Smooth muscle cell of the brain vasculature (primary cell): ENCODE measurements at places on chromosomes 5 and 9.

DNA sequence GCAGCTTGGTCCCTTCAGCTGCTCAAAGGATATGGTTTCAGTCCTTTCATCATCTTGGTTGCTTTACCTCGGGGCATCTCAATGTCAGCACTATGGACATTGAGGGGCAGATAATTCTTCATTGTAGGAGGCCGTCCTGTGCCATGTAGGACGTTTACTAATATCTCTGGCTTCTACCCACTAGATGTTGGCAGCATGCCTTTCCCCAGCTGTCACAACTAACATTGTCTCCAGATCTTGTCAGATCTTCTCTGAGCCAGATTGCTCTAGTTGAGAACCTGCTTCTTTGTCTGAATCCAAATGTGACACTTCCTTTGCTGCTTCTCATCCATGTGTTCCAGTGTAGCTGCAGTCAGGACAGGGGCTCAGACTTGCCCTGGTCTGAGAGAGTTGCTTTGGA is 10.3 kb downstream of the PTPA start:
- no peak for DNase-seq

GRCh38 chr9:23321049-23321448 is 505.0 kb downstream of the ELAVL2 start:
- no peak for DNase-seq

GRCh38 chr5:111013011-111013410 is 58.5 kb upstream of the TSLP start:
- no peak for DNase-seq

DNA sequence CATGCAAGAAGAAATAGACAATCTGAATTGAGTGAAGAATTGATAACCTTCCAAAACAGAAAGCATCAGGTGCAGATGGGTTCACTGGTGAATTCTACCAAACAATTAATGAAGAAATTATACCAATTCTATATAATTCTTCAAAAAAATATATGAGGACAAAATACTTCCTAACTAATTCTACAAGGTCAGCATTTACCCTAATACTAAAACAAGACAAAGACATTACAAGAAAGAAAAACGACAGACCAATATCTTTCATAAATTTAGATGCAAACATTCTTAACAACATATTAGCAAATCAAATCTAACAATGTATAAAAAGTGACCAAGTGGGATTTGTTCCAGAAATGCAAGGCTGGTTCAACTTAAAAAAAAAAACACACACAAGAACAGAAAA is 183.9 kb downstream of the BARX1 start:
- DNase-seq: no peak

- no peak for DNase-seq
These were observed 2.2 kb downstream of the SARDH start for GRCh38 chr9:133735931-133736330.

- DNase-seq: no peak
These were observed 161.6 kb downstream of the COL23A1 start for GRCh38 chr5:178428341-178429155.

DNA sequence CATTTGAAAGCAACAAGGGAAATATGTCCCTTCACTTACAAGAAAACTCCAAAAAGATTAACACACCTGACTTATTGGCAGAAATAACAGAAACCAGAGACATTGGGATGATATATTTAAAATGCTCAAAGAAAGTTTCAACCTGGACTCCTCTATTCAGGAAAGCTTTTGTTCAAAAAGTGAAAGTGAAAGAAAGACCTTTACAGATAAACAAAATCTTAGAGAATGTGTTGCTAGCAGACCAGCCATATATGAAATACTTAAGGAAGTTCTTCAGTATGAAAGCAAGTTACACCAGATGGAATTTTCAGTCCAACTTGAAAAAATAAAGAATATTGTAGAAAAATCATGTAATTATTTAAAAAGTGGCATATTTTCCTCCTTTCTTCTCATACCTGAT is 1075.1 kb downstream of the NR2F1-AS1 start:
- no peak for DNase-seq

GRCh38 chr9:87515006-87515405 is 17.3 kb downstream of the DAPK1 start:
- no peak for DNase-seq

DNA sequence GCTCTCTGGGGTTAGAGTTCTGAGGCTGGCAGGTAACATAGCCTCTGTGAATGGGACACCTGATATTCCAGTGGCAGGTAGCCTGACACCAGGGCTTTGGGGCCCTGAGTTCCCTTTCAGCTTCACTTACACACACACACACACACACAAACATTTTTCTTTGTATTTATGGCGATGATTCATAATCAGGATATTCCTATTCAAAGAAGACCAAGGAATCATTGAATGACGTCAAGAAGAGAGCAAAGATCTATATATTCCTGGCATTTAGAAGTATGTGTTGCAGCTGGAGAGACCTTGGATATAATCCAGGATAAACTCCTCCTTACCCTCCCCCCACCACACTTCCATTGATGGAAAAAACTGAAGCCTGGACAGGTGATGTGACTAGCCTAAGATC is 7.9 kb upstream of the ENTREP1 start:
- DNase-seq: no peak

DNA sequence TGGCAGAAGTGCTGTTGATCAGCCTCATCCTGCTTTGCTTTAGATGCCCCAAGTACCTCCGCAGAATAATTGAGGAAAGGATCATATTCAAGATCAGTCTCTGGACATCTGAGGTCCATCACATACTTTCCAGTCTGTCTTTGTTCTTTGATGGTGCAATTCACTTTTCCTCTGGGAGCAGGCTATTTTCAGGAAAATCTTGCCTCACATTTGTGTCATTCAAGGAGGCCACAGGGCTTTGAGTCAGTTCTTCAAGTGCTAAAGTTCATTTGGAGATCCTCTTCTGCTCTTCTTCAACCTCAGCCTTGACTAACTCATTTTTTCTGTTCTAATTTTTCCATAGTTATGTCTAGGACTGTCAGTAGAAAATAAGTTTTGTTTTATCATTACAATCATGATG is 18.6 kb downstream of the EQTN start:
- DNase-seq: no peak

DNA sequence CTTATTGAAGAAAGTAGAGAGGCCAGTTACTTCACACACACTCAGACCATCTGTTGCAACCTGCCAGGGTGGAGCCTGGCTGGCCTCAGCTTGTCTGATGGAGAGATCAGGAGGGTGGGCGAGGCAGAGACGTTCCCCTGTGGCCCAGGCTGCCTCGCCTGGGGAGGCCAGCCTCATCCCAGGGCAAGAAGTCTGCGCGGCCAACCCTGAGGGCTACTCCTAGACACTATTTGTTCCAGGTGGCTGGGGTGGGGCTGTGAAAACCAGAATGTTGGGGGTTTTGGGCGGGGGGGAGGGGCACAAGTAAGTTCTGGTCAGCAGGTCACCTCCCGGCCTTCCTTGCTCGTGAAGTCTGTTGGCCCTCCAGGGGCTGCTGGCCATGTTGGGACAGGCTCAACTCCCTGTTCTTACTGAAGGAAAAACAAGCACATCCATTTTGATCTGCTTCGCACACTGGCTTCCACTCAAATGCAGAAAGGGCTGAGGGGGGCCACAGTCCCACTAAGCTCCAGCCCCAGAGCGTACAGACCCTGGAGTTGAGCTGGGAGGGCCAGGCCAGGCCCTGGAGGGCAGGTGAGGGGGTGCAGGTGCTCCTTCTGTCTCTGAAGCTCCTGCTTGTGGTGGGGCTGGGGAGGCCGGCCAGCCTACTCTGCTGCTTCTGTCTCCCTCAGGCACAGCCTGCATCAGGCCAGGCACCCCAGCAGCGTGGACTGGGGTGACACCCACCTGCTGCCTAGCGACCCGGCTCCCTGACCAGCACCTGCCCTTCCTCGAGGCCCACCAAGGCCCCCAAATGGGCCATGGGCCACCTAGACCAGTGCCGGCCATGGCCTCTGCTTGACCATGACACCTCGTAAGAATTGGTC is 46.6 kb downstream of the SECISBP2 start:
- no peak for DNase-seq

DNA sequence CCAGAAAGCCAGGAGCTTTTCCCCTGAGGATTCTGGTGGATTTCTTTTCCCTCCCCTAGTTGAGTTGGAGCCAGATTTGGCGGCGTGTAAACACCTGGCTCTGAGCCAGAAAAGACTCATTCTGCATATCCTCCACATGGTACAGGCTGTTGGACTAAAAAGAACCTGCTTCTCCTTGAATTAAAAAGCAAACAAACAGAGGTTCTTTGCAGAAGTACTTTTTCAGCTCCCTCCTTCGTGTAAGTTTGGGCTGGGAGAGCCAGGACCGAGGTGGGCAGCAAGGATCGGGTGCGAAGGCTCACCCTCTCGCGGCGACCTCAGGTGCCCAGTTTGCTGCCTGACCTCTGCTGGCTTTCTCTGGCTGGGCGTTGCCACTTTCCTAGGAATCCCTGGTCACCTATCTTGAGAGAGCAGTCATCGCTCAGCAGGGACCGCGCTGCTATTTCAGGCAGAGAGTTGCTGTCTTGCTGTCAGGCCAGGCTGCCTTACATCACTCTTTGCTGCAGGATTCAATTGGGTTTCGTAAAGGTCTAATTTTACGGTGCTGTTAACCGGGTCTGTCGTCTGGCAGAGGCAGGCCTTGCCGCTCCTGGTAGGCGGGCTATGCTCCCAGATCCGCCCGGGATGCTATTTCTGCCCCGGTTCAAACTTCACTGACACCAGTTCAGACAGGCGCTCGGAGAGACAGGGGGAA is 3.2 kb downstream of the PAPPA start:
- no peak for DNase-seq

- DNase-seq: no peak
These were observed 23.9 kb downstream of the CLTA start for GRCh38 chr9:36214571-36214970.

DNA sequence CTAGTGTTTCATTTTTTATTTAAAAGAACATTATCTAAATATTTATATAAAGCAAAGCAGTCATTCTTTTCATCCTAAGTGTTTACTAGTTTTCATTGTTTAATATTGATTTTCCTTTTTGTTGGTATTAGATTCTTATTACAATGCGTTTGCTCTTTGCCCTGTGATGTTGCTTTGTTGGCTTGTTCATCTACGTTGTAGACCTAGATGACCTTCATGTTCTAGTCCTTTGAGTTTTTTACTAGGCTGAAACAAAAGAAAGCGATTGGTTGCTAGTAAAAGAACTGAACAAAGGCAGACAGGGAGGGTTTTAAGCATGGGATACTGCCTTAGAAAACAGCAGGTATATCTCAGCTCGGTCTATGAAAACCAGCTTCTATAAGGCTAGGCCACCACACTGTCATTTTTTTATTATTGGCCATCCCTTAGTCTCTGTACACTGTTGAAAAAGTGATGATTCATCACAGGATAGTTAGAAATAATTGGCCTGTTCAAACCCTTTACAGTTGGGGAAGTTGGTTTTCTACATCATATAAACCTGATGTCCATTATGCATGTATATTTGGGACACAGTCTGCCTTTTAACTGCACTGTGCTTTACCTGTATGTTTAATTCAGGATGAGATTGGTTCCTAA is 119.0 kb downstream of the ZCCHC7 start:
- no peak for DNase-seq

GRCh38 chr9:38017149-38017884 is 51.7 kb downstream of the SHB start:
- DNase-seq: no peak

DNA sequence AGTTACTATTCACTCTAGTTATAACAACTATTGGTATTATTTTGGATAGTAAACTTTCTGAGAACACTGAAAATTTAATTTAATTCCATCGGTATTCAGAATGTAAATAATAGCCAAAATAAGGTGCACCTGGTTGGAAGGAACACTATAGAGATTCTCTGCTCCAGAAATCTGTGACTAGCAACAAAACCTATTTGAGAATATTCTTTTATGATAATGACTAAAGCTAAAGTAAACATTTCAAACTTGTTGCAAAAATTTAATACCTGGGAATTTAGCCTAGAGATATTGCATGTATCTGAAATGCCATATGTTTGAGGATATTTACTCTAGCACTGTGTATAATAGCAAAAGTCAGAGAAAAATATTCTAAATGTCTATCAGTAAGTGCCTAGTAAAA is 144.1 kb downstream of the PLK2 start:
- DNase-seq: no peak

DNA sequence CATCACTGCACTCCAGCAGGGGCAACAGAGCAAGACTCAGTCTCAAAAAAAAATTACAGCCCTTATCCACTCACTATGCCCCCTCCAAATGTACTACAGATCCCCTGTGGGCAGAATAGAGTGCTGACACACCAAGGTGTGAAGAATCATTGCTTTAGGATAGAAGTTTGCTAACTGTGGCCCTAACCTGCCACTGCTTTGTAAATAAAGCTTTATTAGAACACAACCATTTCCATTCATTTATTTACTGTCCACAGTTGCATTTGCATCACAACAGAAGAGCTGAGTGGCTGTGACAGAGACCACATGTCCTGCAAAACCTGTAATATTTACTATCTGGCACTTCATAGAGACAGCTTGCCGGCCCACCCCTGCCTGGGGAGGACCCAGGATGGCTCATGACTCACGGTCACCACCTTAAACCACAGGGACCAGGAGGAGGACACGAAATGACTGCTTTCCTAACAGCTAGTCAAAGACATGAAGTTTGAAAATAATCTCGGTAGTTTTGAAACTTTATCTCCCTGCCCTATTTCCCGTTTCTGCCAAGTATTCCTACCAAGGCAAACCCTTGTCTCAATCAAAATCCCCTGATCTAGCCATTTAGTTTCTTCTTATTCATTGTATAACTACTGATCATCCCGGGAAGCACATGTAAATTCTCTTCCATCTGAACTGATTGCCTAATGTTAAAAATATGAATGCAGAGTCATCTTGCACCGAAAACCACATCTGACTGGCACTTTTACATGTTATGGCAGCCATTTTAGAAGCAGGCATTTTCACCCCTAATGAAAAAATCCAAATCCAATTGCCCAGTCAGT is 206.1 kb downstream of the SLIT3 start:
- no peak for DNase-seq

DNA sequence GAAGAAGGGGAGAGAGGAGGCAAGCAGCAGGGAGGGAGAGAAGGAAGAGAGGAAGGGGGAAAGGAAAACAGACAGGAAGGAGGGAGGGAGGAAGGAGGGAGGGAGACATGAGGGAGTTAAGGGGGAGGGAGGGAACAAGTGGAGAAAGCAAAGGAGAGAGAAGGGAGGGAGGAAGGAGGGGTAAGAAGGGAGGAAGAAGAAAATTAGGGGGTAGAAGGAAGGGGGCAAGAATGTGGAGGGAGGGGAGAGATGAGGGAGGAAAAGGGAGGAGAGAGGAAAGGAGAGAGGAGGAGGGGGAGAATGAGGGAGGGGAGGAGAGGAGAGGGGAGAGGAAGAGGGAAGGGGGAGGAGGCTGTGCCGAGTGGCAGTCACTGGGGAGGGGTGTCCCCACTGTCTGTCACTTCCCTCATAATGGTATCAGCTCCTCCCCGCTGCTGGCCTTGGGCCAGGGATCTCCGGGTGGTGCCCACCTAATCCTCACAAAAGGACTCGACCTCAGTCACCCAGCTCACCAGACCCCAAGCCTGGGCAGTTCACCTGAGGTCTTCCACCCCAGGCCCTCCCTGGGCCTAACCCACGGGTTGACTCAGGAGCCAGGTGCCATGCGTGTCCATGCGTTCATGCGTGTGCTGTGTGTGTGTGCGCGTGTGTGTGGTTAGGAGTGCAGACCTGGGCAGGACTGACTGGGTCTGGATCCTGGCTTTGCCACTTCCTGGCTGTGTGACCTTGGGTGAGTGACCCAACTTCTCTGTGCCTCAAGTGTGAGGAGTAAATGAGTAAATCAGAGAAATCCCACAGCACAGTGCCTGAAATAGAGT is 18.1 kb downstream of the C9orf50 start:
- no peak for DNase-seq
